Stomach (tissue), 19 donors: ENCODE measurements at places on chromosomes 2 and 18. TPM values are rescaled to one million over a fixed set of nuclear protein-coding genes. Genes with fewer than 3 reads are reported as not detected.

DNA sequence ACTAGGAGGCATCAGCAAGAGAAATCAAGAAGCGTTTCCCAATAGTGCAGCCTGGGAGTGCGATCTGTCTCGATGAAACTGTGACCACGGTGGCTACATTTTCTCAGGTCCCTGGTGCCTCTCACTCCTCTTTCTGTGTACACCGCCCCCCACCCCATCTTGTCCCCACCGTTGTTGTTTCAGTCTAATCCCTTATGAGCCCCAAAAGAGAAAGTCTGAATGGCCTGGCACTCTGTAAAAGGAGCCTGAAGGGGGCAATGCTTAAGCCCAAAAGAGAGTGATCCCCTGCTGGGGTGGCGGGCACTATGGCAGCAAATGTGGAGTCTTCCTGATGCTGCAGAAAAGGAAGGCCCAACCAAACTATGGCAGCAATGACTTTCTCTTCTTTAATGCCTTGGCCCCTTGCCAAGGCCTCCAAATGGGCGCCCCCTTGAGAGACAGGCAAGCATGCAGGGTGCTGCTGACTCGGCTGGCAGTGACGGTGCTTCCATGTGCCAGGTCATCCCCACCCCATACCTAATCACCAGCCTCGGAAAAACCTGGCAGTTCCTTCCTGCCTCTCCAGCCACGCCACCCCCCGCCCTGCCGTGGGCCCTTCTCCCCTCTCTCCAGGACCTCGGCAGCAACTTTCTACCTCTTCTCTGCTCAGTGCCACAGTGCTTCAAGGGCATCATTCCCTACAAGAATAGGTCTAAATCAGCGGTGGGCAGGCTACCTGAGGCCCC is 123.0 kb downstream of the CYP26B1 start:
- DNase-seq, result no peak

DNA sequence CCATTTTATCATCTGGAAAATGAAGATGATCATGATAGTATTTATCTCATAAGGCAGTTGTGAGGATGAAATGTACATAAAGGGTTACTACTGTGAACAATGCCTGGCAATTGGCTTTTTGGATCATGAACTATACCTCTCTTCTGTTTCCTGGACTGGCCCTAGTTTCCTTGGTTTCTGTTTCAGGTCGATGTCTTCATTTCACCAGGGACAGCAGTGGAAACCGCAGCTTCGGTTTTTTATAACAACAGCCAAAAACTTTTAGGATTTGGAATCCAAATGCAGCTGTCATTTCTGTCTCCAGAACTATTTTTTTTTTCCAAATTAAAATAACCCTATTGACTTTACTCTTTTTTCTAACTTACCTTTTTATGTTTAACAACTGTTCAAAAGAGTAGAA is 425.1 kb downstream of the RND3 start:
- peak; percentile 34 for DNase-seq

DNA sequence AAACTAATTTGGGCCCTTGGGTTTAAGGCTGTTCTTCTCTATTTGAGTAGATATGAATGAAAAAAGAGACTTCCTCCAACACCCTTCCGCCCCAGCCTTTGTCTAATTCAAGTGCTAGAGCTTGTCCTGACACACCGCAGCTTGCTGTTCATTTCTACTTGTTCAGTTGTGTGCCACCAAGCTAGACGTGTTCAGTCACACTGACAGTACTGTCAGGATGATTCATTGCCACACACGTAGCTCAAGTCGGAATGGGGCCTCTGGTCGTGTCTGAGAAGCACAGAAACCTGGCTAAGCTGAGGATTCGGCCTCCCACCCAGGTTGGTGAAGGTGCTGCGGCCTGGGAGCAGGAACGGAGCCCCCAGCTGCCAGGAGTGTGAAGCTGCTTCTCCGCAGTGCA is 45.6 kb upstream of the INHBB start:
- DNase-seq, result no peak

The EHD3 gene
- 6.3 TPM for polyA plus RNA-seq

The PLB1 gene
- polyA plus RNA-seq, result 3.8 TPM

The CYP26B1 gene
- 1.1 TPM for polyA plus RNA-seq
